ENCODE measurements at places on chromosomes 11 and 22. TPM values are rescaled to one million over a fixed set of nuclear protein-coding genes. Genes with fewer than 3 reads are reported as not detected.

Gene FGF4
- total RNA-seq = not detected

Gene TYR
- not detected for total RNA-seq

- no peaks in the 10 kb centered on the region for H3K36me3 ChIP-seq
- H3K27ac ChIP-seq = no peak overlapping the region
- no peak overlapping the region for H3K4me3 ChIP-seq
Measured at GRCh38 chr11:2132246-2132645, 6.9 kb downstream of the IGF2 start.

GRCh38 chr11:130020323-130020722, 17.7 kb upstream of the PRDM10 start:
- DNase-seq = no peak
- no peak overlapping the region for H3K4me3 ChIP-seq
- no peaks in the 10 kb centered on the region for H3K4me1 ChIP-seq
- no peaks in the 10 kb centered on the region for H3K27me3 ChIP-seq
- no peaks in the 10 kb centered on the region for H3K36me3 ChIP-seq

GRCh38 chr11:108392353-108392752, 75.0 kb downstream of the C11orf65 start:
- H3K27ac ChIP-seq = no peak overlapping the region
- H3K27me3 ChIP-seq = no peaks in the 10 kb centered on the region
- no peak overlapping the region for H3K4me3 ChIP-seq
- no peak for DNase-seq

DNA sequence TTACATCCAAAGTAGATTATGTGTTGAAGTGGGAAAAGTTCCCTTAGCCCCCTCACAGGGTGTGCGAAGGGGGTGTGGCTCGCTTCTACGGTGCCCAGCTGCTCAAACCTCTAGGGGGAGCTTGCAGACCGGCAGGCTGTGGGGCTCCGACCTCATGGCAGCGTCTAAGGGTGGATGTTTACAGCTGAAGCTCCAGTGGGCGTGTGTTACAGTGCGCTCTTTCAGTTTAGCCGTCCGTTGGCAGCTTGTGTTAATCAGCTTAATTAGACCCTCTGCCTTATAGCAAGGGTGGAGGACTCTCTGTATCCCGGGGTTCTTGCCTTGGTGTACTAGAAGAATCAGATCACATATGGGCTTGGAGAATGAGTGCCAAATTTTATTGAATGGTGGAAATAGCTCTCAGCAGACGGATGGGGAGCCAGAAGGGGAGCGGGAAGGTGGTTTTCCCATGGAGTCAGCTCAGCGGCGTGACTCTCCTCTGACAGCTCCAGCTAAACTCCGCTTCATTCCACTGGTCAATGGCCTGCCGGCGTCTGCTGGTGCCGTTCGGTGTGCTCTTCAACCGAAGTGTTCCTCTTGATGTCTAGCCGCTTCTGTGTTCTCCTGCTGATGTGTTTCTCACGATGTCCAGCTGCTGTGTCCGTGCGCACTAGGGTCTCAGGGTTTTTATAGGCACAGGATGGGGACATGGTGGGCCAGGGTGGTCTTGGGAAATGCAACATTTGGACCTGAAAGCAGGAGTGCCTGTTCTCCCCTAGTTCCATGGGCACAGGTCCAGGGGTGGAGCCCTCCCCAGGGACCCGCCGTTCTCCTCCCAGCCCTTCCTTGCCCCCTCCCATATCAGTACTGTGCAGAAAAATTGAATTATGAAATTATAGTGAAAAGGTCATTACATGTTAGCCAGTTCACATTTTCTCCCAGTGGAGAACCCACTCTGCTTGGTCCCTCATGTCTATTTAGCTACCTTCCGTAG, 28.6 kb upstream of the OR10G7 start:
- H3K4me3 ChIP-seq = peak overlapping the region; percentile 12
- H3K4me1 ChIP-seq = no peaks in the 10 kb centered on the region
- DNase-seq = no peak
- H3K27me3 ChIP-seq = peaks cover 21% of the 10 kb centered on the region

DNA sequence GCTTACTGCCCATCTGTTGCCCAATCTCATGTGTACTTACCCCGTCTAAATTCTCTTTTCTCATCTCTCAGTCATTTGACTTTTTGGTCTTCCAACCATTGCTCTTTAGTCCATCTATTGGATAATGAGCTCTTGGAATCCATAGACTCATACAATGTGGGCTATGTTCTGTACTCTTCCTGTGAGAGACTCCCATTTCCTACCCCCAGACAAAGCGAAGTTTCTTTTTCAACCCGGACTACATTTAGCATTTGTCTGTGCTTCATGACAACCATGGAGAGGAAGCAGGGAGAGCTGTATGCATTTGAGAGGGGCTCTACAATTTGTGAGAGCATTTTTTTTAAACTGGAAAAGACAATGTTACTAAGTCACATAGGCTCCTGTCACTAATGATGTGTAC, 4.0 kb upstream of the ARHGAP42 start:
- no peak overlapping the region for H3K4me3 ChIP-seq
- H3K27ac ChIP-seq = no peak overlapping the region
- H3K27me3 ChIP-seq = no peaks in the 10 kb centered on the region
- no peaks in the 10 kb centered on the region for H3K36me3 ChIP-seq
- no peaks in the 10 kb centered on the region for H3K4me1 ChIP-seq

GRCh38 chr11:35313066-35313759, 106.1 kb downstream of the SLC1A2 start:
- H3K4me3 ChIP-seq = no peak overlapping the region
- H3K4me1 ChIP-seq = no peaks in the 10 kb centered on the region
- H3K27ac ChIP-seq = no peak overlapping the region
- DNase-seq = no peak

Measured in breast epithelium (tissue), 4 donors.